Activated T-helper 1 cell treated with Interleukin-2 at 50 U/mL for 16 hours (primary cell): ENCODE measurements at places on chromosomes 12 and 14.

DNA sequence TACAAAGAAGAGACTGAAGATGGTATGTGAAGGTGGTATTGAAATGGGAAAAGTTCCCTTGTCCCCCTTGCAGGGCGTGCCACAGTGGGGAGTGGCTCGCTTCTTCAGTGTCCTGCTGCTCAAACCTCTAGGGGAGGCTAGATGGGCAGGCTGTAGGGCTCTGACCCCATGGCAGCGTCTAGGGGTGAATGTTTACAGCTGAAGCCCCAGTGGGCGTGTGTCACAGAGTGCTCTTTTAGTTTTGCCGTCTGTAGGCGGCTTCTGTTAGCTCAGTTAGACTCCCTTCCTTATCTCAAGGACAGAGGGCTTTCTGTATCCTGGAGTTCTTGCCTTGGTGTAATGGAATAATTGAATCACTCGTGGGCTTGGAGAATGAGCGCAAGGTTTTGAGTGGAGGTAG lies 266.2 kb downstream of the RAD51B start:
- DNase-seq, result no peak

- DNase-seq, result no peak
These were observed 162.9 kb downstream of the GXYLT1 start for GRCh38 chr12:41981758-41982157.

DNA sequence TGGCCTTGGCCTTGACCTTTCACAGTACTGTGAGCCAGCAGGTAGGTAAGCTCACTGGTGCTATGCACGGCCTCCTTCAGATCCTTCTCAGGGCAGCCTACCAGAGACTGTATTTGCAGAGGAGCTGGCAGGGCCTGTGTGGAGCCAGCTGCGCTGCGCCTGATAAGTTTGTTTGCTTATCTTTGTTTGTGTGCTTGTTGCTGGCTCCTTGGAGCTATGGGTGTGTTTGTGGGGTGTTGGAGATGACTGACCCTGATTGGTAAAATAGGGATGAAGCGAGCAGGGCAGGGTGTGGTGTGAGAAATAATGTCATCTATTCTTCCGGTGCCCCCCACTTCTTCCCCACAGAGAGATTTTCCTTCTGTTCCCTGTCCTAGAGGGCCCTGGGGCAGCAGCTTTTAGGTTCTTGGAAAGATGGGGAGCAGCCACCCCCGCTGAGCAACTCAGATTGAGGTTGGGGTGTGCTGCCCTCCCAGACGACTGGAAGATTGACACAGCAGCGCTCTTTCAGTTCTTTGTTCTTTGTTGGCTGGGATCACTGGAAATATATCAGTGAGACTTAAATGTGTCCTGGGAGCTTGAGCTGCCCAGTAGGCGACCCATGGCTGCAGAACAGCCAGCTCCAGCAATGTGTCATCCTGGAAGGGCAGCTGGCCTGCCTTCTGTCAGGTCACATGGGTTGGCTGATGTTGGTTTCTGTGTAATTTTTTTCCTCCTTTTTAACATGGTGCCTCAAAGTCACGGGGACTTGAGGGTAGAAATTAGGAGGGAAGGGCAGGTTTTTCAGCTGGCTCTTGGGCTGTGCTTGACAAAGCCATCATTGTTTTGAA lies 19.6 kb downstream of the MLXIP start:
- no peak for DNase-seq

GRCh38 chr14:52222901-52223300 lies 44.6 kb upstream of the PTGDR start:
- no peak for DNase-seq

GRCh38 chr12:123069436-123070266 lies 81.2 kb downstream of the PITPNM2 start:
- DNase-seq, result no peak

DNA sequence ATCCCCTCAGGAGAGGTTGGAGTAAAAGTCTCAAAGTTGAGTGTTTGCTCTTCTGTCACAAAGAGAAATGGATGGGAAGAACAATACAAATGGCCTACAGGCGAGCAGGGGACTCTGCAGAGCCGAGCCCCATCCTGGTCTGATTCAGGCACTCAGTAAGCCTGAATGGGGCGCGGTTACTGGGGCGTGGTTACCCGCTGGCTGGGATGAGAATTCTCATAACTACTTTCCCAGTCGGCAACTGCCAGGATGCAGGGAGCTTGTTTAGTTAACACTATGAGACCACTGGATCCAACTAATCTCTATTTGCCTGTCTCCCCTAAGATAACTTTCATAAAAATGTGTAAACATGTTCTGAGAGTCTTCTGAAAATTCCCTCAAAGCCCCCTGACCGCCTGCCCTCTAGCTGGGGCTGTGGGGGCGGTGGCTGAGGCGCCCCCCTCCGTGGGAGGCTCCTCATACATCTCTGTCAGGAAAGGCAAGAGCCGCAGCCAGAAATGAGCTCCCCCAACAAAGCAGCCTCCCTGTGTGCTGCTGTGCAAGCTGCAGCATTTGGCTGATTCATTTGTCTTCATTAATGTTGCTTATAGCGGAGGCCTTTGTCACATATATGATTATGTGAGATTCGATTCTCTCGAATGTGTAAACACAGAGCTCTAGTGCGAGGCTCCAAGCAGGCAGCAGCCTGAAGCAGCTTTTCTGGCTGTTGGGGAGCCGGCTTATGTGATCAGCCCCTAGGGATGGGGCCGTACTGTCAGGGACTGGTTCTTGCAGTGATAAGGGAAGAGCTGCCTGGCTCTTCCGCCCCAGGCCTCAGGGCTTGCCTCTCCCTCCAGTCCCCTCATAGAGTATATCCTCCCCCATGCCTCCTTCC lies 126.1 kb upstream of the ARHGAP5 start:
- no peak for DNase-seq

GRCh38 chr12:28066879-28067278 lies 94.3 kb upstream of the PTHLH start:
- DNase-seq, result no peak

GRCh38 chr12:106655577-106655976 lies 72.8 kb downstream of the RFX4 start:
- no peak for DNase-seq

GRCh38 chr12:614411-614970 lies 48.8 kb downstream of the NINJ2 start:
- no peak for DNase-seq

GRCh38 chr12:98660521-98660920 lies 15.4 kb downstream of the APAF1 start:
- DNase-seq, result no peak

DNA sequence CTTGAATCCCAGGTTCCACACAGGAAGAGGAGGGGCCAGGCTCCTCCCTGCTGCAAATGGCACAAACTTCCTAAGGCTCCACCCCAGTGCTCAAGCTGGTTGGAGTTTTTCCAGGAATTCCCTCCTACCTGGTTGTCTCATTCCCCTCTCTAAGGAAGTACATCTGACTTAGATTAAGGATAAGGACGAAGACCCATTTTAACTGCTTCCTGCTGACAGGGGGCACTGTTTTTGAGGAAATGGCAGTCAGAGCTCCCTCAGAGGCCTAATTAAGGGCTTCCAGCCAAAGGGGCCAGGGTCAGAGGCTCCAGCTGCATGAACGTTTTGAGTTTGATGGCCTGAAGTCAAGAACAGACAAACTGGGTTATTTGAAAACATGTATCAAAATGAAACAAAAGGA lies 1084.7 kb downstream of the SLC6A15 start:
- no peak for DNase-seq

DNA sequence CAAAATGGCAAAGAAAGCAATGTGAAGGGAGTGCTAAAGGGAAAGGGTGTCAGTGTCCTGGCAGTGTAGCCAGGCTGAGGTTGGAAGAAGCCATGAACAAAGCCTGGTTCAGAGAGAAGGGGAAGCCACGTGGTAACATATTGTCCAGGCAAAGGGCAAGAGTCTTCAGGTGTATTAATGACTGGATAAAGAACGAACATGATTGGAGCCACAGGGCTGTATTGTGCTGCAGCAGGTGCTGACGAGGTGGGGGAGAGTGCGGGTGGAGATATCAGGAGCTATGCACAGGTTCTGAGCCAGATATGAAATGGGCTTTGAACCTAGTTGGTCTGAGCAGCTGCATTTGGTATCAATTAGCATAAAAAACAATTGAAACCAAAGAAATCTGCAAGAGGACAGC lies 18.6 kb upstream of the EMP1 start:
- DNase-seq, result no peak

GRCh38 chr12:51028813-51029150 lies 2.6 kb upstream of the SLC11A2 start:
- no peak for DNase-seq
